Activated CD4-positive, alpha-beta T cell treated with anti-CD3 and anti-CD28 coated beads, Interleukin-2, amount 10 ng/mL, durations not matched to agents 24 days and 14 days (primary cell): ENCODE measurements at places on chromosomes 6 and 20.

DNA sequence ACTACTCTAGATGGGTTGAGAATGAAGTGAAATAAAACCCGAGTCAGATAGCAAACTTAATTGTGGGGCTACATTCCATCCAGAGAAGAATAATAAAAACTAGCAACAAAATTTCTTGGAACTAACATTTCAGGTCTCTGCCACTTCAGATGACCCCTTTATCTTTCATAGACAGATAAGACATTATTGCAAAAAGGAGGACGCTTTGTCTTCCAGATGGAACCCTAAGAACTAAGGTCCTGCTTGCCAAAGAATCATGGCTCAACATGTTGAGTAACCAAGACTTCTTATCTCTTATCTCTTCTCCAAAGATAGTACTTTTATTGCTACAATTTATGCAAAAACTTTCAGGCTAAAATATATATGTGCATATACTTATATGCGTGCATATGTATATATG is 221.1 kb upstream of the PREP start:
- no peak for DNase-seq

- no peak for DNase-seq
Observed at GRCh38 chr6:163348789-163349680, 65.5 kb upstream of the QKI start.

DNA sequence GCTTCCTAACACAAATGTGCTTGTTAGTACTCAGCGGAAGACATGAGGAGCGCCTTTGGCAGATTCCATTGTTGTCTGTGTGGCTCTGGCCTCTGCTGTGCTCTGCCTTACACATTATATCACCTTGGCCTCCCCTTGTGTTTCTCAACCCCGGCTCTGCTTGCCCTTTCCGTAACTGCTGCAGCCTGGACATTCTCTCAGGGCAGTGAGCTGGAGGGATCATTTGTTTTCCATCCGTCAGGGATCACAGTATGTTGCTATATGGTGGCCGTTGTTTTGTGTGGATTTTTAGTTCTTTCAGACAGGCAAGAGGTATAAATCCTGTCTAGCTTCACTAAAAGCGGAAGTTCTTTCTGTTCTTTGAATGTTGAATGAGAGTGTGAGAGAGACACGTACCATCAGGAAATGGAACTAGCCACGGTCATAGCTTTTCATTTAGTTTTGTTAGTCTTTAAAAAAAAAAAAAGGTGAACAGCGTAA is 175.1 kb downstream of the JARID2 start:
- peak; percentile 70 for DNase-seq

GRCh38 chr6:125370343-125370742 is 68.6 kb upstream of the HDDC2 start:
- no peak for DNase-seq

GRCh38 chr20:54433636-54434035 is 41.8 kb upstream of the DOK5 start:
- DNase-seq = no peak

- no peak for DNase-seq
Observed at GRCh38 chr20:46127396-46128010, 9.4 kb downstream of the CD40 start.
